ENCODE measurements at places on chromosomes 13 and 19.

DNA sequence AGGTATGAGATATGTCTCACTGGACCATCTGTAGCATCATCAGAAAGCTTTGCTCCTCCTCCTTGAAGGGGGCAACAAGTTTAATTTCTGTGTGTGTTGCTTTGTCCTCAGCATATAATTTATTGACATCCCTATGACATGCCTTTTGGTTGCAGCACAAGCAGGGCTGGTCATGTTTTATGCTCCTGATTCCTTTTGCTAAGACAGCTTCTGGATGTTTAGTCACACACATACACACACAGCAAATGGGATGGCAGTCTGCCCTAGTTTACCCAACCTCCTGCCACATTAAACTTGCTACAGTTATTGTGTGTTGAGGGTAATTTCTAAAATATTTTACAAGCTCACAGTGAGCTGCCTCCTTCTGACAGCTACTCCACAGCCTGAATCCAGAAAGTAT, 217.9 kb upstream of the RXFP2 start:
- peak; percentile 45 for DNase-seq

DNA sequence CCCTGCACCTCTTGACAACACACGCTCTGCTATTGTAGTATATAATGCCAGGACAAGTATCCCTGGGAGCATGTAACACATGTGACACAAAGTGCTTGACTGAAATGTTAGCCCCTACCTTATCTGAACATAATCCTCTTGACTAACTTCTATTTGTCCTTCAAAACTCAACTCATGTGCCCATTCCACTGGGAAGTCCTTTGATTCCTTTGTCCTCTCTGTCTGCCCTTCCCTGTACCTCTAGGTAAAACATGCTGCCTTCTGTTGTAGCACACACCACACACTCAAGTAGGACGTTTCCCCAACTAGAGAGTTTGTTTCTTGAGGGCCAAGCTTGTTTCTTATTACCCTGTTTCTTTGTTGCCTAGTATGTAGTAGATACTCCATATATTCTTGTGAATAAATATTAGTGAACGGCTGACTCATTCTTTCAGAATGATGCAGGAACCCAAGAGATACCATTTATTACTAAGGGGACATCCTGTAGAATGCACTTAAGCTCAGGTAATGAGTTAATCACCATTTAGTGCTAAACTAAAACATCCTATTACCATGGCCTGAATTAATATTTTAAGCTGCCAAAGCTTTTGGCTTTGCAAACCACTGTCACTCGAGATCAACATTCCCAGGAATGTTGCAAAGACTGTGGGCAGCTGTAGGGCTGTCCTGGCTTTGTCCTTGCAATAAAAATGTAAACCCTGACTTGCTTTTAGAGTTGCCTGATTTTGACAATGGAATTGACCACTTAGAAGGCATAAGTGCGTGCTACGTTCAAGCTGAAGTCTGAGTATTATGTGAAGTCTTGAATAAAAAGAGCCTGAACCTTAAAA, 313.4 kb downstream of the COG6 start:
- no peak for DNase-seq

GRCh38 chr19:49468746-49469447, 5.1 kb upstream of the FLT3LG start:
- DNase-seq = peak; percentile 75

DNA sequence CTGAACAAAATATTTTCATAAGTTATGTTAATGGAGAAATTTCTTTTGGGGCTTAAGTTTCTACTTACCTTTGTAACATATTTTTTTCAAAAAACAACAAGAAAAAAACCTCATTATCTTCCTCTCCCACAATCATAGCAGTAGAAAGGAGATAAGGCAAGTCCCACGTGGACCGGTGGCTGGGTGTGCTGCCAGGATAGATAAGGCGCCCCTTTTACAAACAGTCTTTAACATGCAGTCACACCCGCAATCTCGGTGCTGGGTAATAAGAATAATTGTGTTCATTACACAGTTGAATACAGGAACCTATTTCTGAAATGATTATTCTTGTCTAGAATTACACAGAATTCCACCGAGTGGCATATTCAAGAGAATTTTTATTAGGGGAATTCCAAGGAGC, 1202.3 kb downstream of the UQCRFS1 start:
- no peak for DNase-seq

- DNase-seq = no peak
Measured at GRCh38 chr13:103656311-103656710, 590.1 kb upstream of the SLC10A2 start.

DNA sequence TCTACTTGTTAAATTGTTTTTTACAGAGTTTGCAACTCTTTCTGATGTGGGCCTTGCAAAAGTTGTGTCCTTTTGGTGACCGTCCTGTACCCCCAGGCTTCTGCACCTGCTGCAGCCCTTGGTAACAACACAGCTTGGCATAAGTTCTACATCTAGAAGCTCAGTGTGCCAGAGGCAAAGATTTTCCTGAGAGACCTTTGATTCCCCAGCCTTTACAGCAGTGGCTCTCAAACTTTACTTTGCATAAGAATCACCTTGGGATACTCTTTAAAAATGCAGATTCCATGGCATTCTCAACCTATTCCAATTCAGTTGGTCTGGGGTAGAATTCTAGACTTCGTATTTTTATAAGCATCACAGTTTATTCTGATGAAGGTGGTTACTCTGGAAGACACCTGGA, 260.9 kb downstream of the DCT start:
- no peak for DNase-seq

GRCh38 chr19:5107432-5108122, 138.7 kb downstream of the KDM4B start:
- no peak for DNase-seq

DNA sequence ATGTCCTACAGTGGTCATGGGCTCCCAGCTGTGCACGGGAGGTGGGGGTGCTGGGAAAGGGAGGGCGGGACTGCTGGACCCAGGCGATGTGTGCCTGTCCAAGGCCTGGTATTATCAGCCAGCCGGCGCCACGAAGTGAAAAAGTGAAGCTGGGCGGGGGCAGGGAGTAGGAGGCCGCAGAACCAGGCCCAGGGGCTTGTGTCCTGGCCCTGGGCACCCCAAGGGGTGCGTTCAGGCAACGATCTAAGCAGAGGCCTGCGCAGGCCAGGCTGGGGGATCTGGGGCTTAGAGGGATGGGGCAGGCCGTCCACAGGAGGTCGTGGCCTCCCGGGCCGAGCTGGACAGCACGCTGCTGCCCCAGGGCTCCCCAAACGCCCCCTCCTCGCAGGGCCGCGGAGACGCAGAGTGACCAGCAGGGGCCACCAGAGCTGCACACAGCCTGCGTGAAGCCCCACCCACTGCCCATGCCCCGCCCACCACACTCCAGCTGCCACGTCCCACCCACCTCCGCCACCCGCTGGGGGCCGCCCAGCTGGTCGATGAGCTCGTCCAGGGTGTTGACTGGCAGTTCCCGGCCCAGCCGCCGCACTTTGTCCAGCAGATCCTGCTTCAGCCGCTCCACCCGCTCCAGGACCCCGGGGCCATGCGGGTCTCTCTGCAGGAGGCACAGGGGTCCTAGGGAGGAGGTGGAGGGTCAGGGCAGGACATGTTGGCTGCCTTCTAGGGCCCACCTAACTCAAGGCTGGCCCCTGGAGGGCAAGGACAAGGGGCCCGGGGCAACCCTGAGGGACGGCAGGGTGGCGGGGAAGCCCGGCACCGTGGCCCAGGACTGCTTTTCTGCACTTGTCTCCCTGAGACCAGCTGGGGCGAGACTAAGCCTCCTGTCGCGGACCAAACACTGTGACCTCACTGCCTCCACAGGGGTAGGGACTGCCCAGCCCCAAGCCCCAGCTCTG, 9.5 kb downstream of the GPX4 start:
- peak; percentile 96 for DNase-seq

- no peak for DNase-seq
Measured at GRCh38 chr13:45678282-45678681, 23.8 kb upstream of the CBY2 start.

DNA sequence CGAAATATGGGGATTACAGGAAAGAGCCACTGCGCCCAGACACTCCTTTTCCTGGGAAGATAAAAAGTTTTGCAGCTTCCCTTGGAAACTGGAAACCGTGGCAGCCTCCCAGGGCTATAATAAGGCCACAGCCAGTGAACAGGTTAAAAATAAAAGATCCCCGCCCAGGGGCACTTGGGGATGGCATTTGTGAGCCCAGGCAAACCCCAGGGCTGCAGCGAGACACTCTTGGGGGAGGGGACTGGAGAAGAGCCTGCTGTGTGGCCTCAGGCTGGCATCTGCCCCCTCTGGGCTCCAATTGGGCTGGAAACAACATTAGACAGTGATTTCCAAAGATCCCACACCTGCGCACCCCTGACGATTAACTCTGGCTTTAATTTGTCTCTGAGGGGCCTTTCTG, 11.2 kb downstream of the FEM1A start:
- no peak for DNase-seq

- DNase-seq = no peak
Measured at GRCh38 chr13:49052813-49053212, 77.1 kb downstream of the FNDC3A start.

DNA sequence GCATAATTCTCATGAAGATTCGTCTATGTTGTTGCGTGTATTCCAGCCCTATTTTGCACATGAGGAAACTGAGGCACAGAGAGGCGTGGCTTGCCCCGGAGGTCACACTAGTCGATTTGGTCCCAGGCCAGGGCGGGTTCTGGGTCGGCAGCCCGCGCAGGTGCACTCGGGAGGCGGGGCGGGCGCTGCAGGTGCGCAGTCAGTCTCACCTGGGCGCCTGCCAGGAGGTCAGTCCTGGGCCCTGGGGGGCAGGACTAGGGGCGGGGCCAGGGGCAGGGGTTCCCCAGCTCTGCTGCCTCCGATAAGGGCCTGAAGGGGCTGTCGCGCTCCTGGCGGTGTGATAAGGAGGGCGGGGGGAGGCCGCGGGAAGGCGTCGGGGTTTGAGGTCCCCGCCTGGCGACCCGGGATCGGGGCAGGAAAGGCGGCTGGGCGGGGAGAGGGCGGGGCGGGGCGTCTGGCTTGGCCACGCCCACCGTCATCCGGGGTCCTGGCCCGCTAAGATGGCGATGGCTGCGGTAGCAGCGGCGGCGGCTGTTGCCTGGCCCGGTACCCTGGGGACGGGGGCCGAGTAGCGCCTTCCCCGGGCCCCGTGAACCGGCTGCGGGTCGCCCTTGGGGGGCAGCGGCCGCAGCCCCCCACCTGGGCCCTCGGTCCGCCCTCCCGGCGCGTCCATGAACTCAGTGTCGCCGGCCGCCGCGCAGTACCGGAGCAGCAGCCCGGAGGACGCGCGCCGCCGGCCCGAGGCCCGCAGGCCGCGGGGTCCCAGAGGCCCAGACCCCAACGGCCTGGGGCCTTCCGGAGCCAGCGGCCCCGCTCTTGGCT, at the start of gene ATG4D:
TSS of gene ATG4D (plus strand) at position 485 of the 822 bp plus-strand sequence. CDS start at position 672, 187 bp downstream.
- DNase-seq = peak; percentile 99

- DNase-seq = no peak
Measured at GRCh38 chr13:114038900-114039299, 65.0 kb upstream of the C13orf46 start.

GRCh38 chr19:44002212-44002565, 568 bp upstream of the ZNF230 start:
- DNase-seq = peak; percentile 17

- DNase-seq = no peak
Measured at GRCh38 chr13:52758114-52758513, 18.5 kb upstream of the CNMD start.

DNA sequence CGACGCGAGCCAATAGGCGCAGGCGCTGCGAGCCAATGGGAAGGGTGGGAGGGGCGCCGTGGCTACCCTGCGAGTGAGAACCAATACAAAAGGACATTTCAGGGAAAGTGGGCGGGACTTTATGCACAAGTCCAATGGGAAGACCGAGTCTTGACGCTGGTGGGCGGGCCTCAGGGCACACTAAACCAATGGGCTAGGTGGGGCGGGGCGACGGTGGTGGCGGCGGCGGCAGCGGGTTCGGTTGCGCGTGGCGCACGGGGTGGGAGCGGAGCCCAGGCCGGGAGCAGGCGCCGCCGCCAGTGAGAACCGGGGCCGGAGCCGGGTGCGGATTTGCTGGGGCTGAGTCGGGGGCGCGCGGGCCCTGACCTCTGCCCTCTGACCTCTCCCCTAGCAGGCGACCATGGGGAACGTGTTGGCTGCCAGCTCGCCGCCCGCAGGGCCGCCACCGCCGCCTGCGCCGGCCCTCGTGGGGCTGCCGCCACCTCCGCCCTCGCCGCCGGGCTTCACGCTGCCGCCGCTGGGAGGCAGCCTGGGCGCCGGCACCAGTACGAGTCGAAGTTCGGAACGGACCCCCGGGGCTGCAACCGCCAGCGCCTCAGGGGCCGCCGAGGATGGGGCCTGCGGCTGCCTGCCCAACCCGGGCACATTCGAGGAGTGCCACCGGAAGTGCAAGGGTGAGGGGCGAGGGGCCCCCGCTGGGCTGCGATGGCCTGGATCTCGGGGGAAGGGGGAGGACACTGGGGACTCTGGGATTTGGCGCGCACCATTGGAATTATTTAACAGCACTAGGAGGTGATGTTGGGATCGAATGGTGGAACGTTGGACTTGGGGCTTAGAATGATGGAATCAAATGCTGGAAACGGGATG, at the start of gene TOMM40:
TSS of gene TOMM40 (plus strand) at position 239 of the 867 bp plus-strand sequence. CDS start at position 401, 162 bp downstream.
- DNase-seq = no peak

GRCh38 chr13:100890645-100891044, 216.1 kb upstream of the TMTC4 start:
- DNase-seq = no peak

DNA sequence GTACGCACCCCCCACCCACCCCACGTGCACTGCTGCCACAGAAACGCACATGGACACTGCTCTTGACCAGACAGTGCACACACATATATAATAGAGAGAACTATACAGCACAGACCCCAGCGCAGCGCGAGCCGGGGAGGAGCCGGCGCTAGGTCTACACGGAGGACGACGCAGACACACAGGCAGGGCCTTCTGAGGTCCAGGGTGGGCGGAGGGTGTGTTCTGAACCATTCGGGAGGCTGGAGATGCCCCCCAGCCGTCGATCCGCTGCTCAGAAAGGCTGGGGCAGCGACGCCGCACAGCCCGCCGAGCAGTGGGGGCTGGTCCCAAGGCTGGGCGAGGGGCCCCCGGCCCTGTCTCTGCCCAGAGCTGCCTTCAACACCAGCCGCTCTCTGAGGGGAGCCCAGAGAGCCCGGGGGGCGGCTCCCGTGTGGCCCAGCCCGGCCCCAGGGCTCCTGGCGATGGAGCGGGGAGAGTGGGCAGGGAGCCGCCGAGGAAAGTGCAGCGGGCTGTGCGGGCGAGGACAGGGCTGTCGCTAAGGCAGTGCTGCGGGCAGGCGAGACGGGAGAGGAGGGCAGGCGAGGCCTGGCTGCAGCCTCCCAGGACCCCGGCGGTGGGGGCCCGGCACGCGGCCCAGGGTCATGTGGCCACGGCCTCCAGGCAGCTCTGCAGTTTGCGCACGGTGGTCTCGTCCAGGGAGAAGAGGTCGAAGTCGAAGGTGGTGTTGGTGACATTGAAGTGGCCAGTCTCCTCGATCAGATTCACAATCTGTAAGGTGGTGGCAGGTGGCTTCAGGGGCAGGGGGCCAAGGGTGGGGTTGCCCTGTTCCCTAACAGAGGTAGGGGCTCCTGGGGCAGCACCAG, 67.1 kb downstream of the MLLT1 start:
- DNase-seq = no peak
